Glutamatergic neuron (in vitro differentiated cells): ENCODE measurements at places on chromosomes 4 and X. TPM values are rescaled to one million over a fixed set of nuclear protein-coding genes. Genes with fewer than 3 reads are reported as not detected.

DNA sequence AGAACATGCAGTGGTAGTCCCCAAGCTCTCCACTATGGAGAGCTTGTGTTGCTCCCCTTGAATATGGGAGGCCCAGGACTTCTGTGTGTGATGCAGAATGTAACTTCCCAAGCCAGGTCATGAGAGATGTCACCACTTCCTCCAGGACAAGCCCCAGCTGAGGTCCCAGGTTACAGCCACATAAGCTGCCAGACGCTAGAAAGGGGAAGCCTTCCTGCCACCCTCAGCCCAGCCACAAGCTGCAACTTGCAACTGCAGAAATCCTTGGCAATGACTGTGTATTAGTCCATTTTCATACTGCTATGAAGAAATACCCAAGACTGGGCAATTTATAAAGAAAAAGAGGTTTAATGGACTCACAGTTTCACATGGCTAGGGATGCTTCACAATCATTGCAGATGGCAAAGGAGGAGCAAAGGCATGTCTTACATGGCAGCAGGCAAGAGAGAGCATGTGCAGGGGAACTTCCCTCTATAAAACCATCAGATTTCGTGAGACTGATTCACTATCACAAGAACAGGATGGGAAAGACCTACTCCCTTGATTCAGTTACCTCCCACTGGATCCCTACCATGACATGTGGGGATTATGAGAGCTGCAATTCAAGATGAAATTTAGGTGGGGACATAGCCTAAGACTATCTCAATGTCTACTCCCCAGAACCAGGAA is 91.5 kb upstream of the DHX15 start:
- DNase-seq = no peak

DNA sequence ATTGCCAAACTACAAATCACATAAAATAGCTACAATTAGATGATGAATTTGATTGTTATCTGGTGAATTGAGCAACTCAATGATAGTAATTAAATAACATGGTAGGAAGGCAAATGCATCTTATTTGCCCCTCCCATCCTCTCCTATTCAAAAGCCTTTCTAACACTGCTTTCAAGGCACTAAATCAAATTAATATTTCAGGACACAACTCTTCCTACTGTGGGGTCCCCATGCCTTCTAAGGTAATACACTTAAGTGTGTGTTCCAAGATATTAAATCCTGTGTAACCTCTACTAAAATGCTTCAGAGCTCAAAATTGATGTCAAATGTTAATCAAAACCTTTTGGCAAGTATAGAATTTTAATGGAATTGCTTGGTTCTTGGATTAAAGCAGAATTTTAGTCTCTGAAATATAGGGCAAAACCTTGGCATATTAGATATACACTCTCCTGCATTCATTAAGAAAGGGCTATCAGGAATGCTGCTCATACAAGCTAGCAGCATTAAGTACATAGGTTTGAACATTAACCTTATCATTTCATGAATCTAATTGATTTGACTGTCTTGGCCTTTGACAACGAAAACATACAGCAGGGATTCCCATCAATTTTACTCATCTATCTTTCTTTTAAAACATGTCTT is 371.8 kb upstream of the GALNTL6 start:
- no peak for DNase-seq

- no peak for DNase-seq
These were observed 53.4 kb downstream of the HNRNPD start for GRCh38 chr4:82320351-82320750.

- no peak for DNase-seq
These were observed 25.5 kb upstream of the FGF5 start for GRCh38 chr4:80240976-80241375.

- DNase-seq = no peak
These were observed 22.1 kb upstream of the SCD5 start for GRCh38 chr4:82820689-82821088.

BCOR gene
- total RNA-seq = 59.0 TPM

PDCL2 gene
- not detected for total RNA-seq

PWWP3B gene
- 0.78 TPM for total RNA-seq

CTAG1B gene
- total RNA-seq = not detected
